Stimulated activated CD4-positive, alpha-beta T cell treated with anti-CD3 and anti-CD28 coated beads, Interleukin-1b, Interleukin-23, amount 100 ng/mL, for 24 hours (primary cell): ENCODE measurements at places on chromosomes 5 and 9.

GRCh38 chr5:77791356-77791755, 15.2 kb upstream of the TBCA start:
- no peak for DNase-seq

DNA sequence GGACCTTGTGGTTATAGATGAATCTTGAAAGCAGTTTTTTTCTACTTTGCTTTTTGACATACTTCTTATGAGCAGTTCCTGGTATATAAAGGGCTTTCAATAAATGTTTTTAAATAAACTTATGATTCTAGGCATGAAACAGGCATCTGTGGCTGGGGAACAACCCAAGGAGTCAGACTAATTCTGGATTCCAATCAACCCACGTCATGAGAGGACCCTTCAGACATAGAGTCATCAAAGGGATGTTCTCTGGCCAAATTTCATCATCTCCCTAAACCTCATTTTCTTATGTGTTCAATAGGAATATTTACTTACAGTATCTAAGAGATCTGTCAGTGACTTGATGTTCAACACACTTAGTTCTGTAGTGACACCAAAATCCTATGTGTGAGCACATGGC, 243.8 kb upstream of the ZNF462 start:
- DNase-seq: no peak

GRCh38 chr5:168976311-168976970, 324.5 kb downstream of the SLIT3 start:
- no peak for DNase-seq

DNA sequence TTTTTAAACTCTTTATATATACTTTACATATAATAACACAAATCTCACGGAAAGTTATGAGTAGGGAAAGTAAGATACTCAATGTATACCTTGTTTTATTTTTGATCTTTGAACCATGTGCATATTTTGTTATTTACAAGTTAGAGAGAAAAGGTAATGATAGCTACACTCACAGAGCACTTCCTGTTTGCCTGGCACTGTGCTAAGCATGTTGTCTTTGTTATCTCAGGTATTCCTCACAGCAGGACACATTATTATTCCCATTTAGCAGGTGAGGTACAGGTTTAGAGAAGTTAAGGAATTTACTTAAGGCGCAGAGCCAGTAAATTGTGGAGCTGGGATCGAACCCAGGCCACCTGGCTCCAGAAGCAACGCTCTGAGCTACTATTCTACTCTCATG, 3.0 kb downstream of the C9 start:
- no peak for DNase-seq

GRCh38 chr5:150662731-150663516, 1.9 kb downstream of the MYOZ3 start:
- no peak for DNase-seq

DNA sequence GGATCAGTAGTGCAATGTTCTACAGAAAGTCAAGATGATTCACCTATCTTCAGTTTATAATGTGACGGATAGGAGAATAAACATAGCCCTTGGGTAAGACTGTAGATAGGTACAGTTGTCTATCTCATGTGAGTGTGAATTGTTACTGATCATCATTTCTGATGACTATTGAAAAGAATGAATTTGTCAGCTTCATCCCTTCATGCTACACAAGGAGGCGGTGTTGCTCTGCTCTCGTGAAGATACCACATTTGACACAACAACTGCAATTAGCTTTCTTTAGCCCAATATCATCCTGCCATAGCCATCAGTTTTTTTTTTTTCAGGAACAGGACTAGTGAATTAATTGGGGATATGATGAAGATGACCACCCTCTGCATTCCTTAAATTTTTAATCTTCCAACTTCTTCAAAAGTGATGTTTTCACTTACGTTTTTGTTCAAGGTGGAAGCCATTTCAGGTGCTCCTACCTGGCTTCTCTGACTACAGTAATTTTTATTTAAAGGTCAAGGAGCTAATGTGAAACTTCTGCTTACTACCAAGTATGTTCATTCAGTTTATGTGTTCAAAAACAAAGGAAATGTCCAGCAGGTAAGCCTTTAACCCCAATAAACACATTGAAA, 152.9 kb upstream of the MOCS2 start:
- DNase-seq: no peak

- DNase-seq: no peak
Measured at GRCh38 chr9:136926154-136926704, 18.3 kb downstream of the FBXW5 start.

DNA sequence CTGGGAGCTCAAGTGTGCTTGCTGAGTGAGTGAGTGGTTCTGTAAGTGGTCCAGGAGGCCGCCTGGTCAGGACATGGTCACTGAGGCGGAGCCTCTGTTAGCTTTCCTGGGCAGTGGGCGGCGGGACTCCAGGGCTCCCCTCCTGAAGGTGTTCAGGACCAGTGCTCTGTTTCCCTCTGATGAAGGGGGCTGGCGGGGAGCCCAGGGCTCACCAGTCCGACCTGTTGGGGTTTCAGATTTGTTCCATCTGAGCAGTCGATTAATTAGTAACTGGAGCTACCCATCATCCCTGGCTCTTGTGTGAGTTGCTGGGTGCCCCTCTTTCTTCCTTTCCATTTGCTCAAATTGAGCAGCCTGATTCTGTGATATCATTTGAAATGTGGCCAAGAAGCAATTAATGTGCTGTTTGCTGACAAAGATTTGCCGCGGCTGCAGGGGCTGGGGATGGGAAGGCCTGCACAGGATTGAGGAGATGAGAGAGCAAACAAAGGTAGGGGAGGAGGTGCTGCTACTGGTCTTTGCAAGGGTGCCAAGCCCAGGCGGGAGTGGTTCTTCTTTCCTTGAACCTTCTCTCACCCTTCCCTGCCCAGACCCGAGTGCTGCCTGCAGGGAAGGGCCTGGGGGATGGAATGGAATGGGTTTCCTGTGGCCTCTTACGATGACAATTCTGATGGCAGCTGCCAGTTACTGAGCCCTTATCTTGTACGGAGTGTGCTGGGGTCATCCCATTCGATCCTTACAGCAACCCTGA, 92.8 kb upstream of the PITX1 start:
- no peak for DNase-seq

- DNase-seq: no peak
Measured at GRCh38 chr9:98789483-98790133, 6.7 kb downstream of the ANKS6 start.

DNA sequence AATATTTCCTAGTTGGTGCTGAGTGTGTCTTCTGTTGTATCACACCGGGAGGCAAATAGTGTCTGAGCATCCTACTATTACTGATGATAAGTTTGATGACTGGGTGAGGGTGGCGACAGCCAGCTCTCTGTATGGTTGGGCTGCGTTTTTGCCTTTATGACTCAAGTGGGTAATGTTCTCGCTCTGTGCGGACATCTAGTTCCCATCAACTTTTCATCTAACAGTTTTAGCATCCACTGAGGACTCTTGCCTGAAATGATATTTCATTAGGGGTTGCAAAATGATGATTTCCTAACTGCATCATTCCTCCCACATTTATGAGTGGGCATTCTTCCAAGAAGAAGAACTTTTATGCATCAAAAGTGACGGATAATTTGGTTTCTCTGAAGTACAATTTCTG, 26.5 kb downstream of the HMCN2 start:
- no peak for DNase-seq

- DNase-seq: no peak
Measured at GRCh38 chr9:114289106-114289505, 33.8 kb upstream of the ORM1 start.

DNA sequence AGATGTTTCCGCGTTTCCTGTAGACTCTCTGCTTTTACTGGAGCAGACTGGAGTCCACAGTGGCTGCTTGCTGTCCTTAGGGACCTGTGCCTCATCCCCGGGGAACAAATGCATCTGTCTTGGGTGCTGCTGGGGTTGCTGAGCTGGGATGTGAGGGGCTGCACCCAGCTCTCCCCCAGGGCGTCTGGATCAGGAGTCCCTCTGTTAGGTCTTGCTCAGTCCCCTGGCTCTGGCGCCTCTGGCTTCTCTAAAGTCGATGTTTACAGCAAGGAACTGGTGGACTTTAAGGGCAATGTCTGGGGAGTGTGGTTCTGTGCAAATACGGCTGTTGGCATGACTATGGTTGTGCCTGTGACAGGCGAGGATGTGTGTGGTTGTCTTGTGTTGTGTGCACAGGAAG, 91.4 kb downstream of the CACNA1B start:
- no peak for DNase-seq

GRCh38 chr9:136024696-136025316, 63.6 kb upstream of the UBAC1 start:
- DNase-seq: no peak

- DNase-seq: no peak
Measured at GRCh38 chr5:168934169-168934568, 355.0 kb upstream of the PANK3 start.

GRCh38 chr5:143412661-143413342, 9.3 kb upstream of the NR3C1 start:
- DNase-seq: no peak
